ENCODE measurements at places on chromosomes 2 and 18.

DNA sequence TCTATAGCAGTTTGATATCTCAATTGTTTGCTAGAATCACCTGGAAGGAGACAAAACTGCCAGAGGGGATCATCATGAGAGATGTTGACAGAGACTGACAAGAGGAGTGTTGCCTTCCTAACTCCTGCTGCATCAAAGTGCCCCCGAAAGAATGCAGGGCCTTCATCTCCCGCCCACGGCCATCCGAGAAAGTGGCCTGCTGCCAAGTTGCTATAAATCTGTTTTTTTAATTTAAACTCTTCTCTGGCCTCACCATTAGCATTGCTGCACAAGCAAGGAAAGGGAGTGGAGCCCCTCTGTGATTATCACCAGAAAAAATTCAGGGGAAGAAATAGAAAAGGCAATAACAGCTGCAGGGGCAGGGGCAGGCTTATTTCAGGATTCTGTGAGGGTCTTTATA, 238.1 kb upstream of the EPHA4 start:
- no peak for DNase-seq

DNA sequence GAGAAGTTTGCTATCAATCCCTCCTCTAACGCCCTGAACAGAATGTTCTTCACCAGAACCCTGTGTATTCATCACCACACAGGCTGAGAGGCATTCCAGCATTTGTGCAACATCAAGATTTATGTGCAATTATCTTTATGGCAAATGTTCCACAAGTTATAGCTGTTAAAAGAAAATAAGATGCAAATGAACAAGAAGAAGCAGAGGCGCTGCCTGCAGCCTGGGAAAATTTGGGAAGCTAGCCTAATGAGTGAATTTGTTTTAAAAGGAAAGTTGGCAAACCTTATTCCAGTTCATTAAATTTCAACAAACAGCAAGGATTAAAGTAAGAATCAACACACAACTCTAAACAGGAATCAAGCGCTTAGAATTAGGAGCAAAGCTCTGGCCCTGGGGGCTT, 5.3 kb downstream of the TPO start:
- DNase-seq: no peak

- DNase-seq: no peak
Observed at GRCh38 chr2:231182513-231182899, 15.9 kb upstream of the ARMC9 start.

DNA sequence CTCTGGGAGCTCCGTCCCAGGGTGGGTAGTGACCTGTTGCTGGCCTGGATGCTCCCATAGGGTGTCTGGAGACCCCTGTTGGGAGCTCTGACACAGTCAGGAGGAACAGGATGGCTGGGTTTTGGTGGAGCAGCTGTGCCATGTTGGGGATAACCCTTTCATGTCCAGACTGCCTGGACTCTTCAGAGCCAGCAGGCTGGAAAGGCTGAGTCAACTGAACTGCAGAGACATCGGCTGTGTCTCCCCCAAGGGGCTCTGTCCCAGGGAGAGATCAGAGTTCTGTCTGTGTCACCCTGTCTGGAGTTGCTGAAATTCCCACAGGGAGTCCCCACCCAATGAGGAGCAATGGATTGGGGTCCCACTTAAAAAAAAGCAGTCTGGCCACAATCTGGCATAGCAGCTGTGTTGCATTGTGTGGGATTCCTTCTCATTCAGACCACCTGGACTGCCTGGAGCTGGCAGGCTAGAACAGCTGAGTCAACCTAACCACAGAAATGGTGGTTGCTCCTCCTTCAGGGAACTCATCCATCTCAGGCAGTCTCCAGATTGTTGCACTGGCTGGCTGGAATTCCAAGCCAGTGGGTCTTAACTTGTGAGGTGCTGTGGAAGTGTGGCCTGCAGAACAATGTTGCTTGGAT, 37.2 kb downstream of the AGPS start:
- no peak for DNase-seq
